ENCODE measurements at places on chromosomes 13 and 19. TPM values are rescaled to one million over a fixed set of nuclear protein-coding genes. Genes with fewer than 3 reads are reported as not detected.

The ZNF730 gene
- 8.7 TPM for polyA plus RNA-seq

The NMRK2 gene
- polyA plus RNA-seq = 0.18 TPM

The RUBCNL gene
- 1.9 TPM for polyA plus RNA-seq

The CDX2 gene
- polyA plus RNA-seq = not detected

The LRRC8E gene
- polyA plus RNA-seq = 2.4 TPM

The CEACAM8 gene
- polyA plus RNA-seq = 0.09 TPM

The TTC9B gene
- polyA plus RNA-seq = 0.47 TPM

The NLRP5 gene
- not detected for polyA plus RNA-seq

The SBK2 gene
- 0.91 TPM for polyA plus RNA-seq

The PSPN gene
- 3.2 TPM for polyA plus RNA-seq

The EPSTI1 gene
- polyA plus RNA-seq = 12.9 TPM

The CAMSAP3 gene
- 12.3 TPM for polyA plus RNA-seq

The ZNF414 gene
- 21.5 TPM for polyA plus RNA-seq

The KLHL26 gene
- 8.5 TPM for polyA plus RNA-seq

The ABHD13 gene
- polyA plus RNA-seq = 15.8 TPM

The MEIOSIN gene
- polyA plus RNA-seq = not detected

The SYNGR4 gene
- 0.64 TPM for polyA plus RNA-seq

The POU2F2 gene
- 0.92 TPM for polyA plus RNA-seq

The ZNF573 gene
- 26.4 TPM for polyA plus RNA-seq

The ELANE gene
- polyA plus RNA-seq = 0.36 TPM

The TYROBP gene
- 8.7 TPM for polyA plus RNA-seq

The ELSPBP1 gene
- 0.22 TPM for polyA plus RNA-seq

The ACER1 gene
- polyA plus RNA-seq = not detected

The FGF9 gene
- polyA plus RNA-seq = 12.4 TPM

The NOTCH3 gene
- 123 TPM for polyA plus RNA-seq

The ETV2 gene
- polyA plus RNA-seq = 1.7 TPM

The ACP7 gene
- polyA plus RNA-seq = 0.66 TPM

The RAB3D gene
- polyA plus RNA-seq = 19.6 TPM

The GRK1 gene
- polyA plus RNA-seq = 0.13 TPM

The KCNRG gene
- polyA plus RNA-seq = 2.0 TPM

The C19orf85 gene
- not detected for polyA plus RNA-seq

The CGB3 gene
- not detected for polyA plus RNA-seq

The CHST8 gene
- polyA plus RNA-seq = 0.20 TPM

The MAB21L1 gene
- polyA plus RNA-seq = 0.06 TPM

The MFSD12 gene
- polyA plus RNA-seq = 72.5 TPM

The LIN37 gene
- 13.0 TPM for polyA plus RNA-seq

The ZNF222 gene
- polyA plus RNA-seq = 9.9 TPM

The DPY19L3 gene
- polyA plus RNA-seq = 52.5 TPM

The KLK15 gene
- not detected for polyA plus RNA-seq

The ERF gene
- 80.3 TPM for polyA plus RNA-seq

The ZNF426 gene
- polyA plus RNA-seq = 23.3 TPM

The ZNF649 gene
- 25.1 TPM for polyA plus RNA-seq

The SLC5A5 gene
- 0.04 TPM for polyA plus RNA-seq

The IFNL1 gene
- polyA plus RNA-seq = not detected

The OR7G2 gene
- 0.05 TPM for polyA plus RNA-seq

The TMEM221 gene
- 3.5 TPM for polyA plus RNA-seq

The TMEM190 gene
- not detected for polyA plus RNA-seq

The SRRM5 gene
- polyA plus RNA-seq = 2.4 TPM

The ACTL9 gene
- polyA plus RNA-seq = not detected

The C1QTNF9 gene
- polyA plus RNA-seq = 0.38 TPM

The SLC7A10 gene
- polyA plus RNA-seq = 0.17 TPM

The FCER2 gene
- 0.32 TPM for polyA plus RNA-seq

The TUBGCP3 gene
- polyA plus RNA-seq = 28.2 TPM

The COL4A1 gene
- 626 TPM for polyA plus RNA-seq

The TMEM238 gene
- polyA plus RNA-seq = 0.18 TPM

The LILRB2 gene
- polyA plus RNA-seq = 1.8 TPM

The STOML3 gene
- polyA plus RNA-seq = not detected

The SPRY2 gene
- polyA plus RNA-seq = 58.6 TPM

The SPACA4 gene
- not detected for polyA plus RNA-seq

All from left renal cortex interstitium (tissue), 4 donors.